ENCODE measurements at places on chromosomes 12 and 14.

GRCh38 chr12:31589904-31590641 lies 863 bp downstream of the DENND5B start:
- DNase-seq = peak; percentile 76

DNA sequence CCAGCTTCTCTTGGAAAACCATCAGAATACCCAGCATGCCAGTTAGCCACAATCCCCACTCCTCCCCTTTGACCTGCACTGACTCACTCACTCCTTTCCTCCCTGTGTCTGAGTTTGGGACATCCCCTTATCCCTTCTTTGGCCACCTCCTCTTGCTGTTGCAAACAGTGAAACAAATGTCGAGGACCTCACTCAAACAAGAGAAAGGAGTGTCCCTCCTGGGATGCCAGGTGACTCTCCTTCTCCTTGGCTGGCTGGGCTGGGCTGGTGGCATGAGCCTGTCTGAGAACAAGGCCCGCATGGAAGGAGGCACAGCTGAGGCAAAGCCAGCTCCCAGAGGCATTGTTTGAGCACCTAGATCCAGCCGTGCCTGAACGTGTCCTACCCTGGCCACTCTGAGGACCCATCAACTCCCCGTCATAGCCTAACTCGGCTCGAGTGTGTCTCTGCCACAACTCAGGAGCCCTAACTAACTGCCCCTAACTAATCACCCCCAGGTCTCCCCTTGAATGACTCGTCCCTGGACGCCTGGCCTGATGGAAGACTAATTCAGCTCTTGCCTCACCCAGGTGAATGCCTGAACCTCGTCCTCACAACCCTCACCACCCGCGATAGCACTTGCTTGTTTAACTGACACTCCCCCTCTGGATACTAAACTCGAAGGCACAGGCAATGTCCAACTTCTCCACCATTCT lies 43.0 kb downstream of the NCOR2 start:
- peak; percentile 79 for DNase-seq

- DNase-seq = no peak
Measured at GRCh38 chr14:31042300-31042699, 16.1 kb upstream of the STRN3 start.

- DNase-seq = peak; percentile 69
Measured at GRCh38 chr12:79858518-79858917, 76.4 kb downstream of the PPP1R12A start.

DNA sequence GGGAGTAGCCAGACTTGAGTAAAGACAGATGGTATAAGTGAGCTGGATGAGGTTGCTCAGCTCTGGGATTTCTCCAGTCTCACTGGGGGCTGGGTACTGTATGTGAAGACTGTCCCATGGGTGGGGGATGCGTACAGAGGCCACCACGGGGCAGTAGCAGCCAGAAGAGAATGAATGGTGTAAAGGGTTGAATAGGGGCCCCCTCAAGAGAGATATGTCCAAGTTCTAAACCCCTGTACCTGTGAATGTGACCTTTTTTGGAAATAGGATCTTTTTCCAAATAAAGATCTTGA lies 21.8 kb upstream of the BCDIN3D start:
- DNase-seq = no peak

Data from EL (cell line).